Stomach (tissue), 19 donors: ENCODE measurements at places on chromosomes 6 and 20. TPM values are rescaled to one million over a fixed set of nuclear protein-coding genes. Genes with fewer than 3 reads are reported as not detected.

Gene DXO
- total RNA-seq = 4.1 TPM

DNA sequence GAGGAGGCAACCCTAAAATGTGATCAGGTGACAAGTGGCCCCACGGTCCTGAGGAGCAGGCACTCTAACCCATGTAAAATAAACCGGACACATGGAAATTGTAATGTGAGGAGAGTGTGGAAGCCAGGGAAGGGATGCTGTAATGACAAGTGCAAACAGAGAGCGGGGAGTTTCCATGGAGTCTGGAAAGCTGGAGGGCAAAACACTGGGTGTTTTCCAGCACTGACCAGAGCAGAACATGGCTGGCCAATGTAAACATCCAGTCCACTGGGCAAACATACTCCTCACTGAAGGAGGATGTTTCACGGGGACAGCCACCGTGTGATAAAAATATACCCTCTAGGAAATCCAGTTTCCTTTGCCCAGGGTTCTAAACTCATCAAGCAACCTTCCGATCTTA, 219.0 kb upstream of the JARID2 start:
- DNase-seq = peak; percentile 78

Gene OTOR
- not detected for total RNA-seq

- no peak for DNase-seq
Observed at GRCh38 chr6:148760258-148760534, 13.4 kb downstream of the UST start.

Gene CYP21A2
- not detected for total RNA-seq

Gene ID4
- not detected for total RNA-seq

DNA sequence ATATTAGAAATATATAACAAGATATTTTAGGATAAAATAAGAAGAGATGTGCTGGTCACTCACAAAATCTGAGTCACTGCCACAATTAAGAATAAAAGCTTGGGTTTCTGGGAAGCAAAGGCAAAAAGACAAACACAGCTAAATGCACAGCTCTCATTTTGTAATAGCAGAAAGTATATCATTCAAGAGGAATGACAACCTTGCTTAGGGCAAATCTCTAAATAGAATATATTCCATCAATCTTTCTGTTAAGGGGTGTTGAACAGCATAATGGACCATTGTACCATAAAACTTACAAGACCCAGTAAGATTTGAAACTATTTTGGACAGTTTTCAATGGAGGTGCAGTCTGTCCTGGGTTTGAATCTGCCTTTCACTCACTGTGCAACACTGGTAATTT, 464.9 kb upstream of the SOX4 start:
- no peak for DNase-seq

DNA sequence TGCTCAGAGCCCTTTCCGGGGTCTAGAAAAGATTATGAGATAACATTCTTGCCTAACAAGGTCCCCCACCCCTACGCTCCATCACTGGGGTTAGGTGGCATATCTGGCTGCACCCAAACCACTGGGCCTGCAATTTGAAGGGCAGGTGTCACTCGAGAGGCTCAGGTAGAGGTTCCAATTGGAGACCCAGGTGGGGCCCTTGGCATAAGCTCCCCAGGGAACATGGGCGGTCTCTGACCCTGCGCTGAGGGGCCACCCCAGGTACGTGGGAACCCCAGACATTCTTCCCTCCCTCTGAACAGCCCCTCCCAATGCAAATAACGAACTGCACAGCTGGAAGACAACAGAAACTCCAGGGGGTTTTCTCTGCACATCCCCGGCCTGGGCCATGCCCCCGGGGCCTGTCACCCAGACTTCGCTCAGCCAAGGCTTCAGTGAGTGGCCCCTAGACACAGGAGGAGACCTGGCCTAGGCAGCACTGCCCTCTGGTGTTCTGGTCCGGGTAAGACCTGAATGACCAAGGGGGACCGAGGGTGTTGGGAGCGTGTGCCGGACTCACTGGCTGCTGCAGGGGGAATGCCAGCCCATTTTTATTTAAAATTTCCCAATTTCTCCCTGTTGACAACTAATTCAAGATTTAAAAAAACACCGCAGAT, 47.5 kb downstream of the DSTN start:
- peak; percentile 81 for DNase-seq

GRCh38 chr6:87628881-87629280, 38.9 kb downstream of the ORC3 start:
- no peak for DNase-seq

DNA sequence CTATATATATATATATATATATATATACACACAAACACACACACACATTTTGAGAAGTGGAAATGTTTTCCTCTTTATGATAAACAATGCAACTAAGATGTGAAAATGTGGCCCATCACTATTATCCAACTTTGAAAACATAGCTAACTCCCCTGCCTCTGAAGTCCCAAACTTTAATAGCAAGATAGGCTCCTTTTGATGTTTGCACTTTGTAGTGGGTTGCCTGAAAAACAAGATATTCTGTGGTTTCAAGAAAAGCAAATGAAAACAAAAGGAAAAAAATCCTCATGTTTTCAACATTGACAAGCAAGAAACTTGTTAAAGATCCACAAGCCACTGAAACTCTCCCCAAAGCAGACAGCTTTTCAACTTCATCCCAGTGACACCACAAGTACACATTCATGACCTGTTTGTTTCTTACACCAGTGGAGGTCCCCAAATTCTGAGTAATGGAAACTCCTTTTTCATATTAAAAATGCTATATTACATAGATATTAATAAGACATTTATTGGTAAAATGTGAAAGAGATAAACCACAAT, 90.0 kb downstream of the IPCEF1 start:
- no peak for DNase-seq

DNA sequence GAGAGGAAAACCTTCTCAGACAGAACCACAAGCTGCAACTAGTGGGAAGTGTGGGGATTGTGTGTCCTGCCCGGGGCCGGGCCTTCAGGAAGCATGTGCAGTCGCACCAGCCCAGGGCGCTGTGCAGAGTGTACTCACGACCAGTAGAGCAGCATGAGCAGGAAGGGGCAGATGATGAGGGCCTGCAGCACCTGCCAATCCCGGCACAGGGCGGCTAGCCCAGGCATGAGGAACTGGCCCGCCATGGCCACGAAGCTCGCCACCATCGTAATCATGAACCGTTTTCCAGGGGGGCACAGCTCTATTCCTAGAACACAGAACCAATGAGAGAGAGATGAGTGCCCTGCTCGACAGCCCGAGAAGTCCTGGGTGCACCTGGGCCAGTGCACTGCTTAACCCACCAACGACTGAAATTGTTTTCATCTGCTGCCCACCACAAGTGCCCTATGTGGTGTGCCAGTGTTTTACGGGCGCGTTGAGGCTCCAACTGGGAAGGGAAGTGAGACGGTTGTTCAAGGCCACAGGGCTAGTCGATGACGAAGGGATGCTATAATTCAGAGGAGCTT, 65.0 kb downstream of the PSMG4 start:
- DNase-seq = peak; percentile 19

GRCh38 chr6:39209360-39209811, 19.9 kb downstream of the KCNK5 start:
- DNase-seq = no peak

Gene HRH3
- total RNA-seq = not detected

- DNase-seq = no peak
Observed at GRCh38 chr6:5771759-5772390, 234.8 kb downstream of the NRN1 start.

DNA sequence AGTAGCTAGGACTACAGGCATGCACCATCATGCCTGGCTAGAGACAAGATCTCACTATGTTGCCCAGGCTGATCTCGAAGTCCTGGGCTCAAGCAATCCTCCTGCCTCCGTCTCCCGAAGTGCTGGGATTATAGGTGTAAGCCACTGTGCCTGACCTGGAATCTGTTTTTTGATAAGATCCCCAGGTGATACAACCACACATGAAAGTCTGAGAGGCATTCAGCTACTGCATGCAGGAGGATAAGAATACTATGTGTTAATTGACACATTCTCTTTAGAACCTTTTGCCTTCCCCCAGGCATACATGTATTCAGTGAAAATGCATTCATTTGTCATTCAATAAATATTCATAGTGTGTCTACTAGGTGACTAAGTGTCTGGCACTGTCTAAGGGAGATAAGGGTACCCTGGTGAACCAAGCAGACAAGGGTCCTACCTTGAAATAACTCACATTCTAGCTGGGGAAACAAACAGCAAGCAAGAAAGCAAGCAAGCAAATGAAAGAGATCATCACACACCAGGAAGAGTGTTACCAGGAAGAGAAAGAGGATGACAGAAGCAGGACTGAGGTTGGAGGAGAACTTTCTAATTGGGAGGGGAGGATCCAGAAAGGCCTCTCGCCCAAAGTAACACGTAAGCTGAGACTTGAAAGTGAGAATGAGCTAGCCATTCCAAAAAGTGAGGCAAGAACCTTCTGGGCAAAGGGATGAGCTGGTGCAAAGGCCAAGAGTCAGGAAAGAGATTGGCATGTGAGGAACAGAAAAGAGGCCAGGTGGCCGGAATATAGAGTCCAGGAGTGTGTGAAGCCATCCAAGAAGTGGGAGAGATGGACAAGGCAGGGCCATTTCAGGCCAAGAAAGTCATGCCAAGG, 6.5 kb downstream of the GFOD1 start:
- no peak for DNase-seq

DNA sequence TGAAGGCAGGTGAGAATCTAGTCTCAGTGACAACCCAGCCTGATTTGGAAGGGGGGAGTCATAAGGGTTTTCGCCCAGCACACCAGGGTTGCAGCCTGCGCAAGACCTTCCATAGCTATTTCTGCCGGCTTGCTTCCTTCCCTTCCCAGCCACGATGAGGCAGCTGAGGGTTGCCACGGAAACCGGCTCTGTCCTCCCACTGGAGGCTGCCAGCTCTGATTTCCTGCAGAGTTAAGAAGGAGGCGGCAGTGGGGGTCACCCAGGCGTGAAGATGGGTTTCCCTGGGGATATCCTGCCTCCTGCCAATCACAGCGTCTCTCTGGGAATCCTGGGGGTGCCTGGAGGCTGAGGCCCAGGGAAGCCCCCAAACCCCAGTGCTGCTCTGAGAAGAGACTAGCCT, 23.1 kb upstream of the KCNB1 start:
- DNase-seq = peak; percentile 81

- no peak for DNase-seq
Observed at GRCh38 chr6:116763906-116764628, 1.5 kb downstream of the FAM162B start.

DNA sequence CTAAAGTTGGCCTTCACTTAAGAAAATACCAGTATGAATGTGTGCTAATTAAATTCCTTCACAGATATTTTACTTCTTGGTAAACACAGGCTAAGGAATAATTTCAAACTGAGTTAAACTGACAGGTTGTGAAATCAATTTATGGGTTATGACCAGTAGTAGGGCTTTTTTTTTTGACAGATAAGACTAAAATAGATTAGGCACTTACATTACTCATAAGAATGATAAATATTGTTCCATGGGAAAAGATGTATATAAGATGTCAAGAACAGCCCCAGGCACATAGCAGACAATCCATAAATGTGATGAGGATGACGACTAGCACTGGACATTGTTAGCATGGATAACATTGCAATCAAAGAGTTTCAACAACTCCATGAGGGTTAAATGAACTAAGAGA, 22.9 kb downstream of the NT5E start:
- DNase-seq = no peak

- DNase-seq = peak; percentile 55
Observed at GRCh38 chr6:17867880-17868279, 119.6 kb downstream of the KIF13A start.

Gene CST9L
- not detected for total RNA-seq

- no peak for DNase-seq
Observed at GRCh38 chr20:20084296-20084752, 32.0 kb downstream of the CFAP61 start.

DNA sequence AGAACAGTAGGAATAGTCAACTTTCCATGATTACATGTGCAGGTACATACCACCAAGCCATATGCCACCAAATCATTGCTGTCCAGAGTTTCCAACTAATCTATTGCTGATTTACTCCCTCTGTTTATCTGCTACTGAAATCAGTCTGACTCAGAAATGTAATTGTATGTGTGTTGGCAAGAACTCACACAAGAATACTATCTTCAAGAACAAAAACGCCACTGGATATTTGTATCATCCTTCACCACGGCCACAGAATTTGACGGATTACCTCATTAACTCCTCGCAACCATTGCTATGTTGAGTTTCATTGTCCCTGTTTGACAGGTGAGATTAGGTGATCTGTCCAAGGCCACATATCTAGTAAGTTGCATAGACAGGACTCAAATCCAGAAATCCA, 159.2 kb downstream of the GMPR start:
- DNase-seq = no peak

Gene ZGPAT
- total RNA-seq = 39.3 TPM

DNA sequence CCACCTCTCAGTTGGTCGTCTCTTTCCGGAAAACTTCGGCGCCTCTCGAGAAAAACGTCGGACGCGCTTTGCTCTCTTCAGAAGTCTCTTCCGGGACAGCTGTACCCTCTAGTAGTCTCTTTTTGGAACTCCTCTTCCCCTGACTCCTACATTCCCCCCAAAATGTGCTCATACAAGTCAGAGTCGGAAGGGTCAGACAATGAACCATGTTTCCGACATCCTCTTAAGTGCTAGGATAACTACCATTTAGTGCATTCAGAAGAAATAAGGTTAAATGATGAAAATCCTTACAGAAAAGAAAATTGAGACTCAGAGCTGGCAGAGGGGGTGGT, 476 bp upstream of the TP53RK start:
- no peak for DNase-seq

DNA sequence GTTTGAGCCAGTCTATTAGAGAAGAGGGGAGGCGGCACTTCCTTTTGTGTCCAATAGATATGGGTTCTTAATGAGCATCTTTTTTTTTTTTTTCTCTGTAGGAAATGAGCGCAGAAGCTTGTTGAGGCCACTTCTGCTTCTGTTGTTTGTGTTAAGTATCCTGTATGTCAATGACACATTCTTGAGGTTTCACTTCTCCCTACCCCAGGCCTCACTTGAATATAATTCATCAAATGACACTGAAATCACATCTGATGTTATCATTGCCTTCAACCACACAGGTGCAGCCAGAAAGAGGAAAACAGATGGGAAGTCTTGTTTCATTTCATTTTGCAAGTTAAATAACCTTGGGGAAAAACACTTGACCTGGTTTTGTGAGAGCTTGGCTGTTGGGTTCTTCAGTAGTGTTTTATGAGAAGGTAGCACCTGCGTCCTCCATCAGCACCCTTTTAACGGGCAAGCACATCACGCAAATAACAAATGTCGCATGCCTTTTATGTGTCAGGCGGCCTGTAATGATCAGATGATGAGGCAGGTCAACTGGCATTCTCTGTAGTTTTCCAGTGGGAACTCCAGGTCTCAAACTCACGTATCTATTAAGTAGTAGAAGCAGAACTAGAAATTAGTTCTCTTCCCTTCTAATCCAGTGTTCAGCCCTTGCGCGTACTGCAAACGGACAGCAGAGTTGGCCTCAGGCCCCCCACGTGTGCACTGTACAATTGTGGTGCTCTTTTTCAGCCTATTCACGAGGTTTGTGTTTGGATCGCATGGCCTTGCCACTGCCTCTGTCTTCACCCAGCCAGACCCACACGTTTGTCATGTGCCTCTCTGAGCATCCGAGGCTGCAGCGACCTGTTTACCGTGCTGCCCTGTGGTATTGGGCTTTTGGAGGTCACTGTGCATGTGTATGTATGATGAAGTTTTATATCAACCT, 23.5 kb downstream of the PLEKHG1 start:
- DNase-seq = peak; percentile 62

- no peak for DNase-seq
Observed at GRCh38 chr20:13744352-13744751, 40.4 kb downstream of the ESF1 start.

GRCh38 chr20:63496596-63497120, 2.2 kb downstream of the EEF1A2 start:
- no peak for DNase-seq
